ENCODE measurements at places on chromosomes 1 and 21.
A peak's percentile ranks its signal among the peaks of the same experiment; 100 is the strongest.

DNA sequence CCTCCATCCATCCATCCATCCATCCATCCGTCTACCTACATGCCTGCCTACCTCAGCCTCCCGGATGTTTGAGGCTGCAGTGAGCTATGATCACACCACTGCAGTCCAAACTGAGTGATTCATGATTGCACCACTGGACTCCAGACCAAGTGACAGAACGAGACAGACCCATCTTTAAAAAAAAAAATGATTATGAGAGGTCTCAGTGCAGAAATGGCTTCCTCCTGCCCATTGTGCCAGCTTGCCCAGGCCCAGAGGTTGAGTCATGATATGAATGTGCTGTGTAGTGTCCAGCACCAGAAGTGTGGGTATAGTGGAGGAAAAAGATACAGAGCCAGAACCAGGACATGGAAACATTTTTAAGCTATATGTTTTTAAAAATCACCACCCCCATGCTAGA, 149.9 kb downstream of the KIF26B start:
- no peak for DNase-seq

DNA sequence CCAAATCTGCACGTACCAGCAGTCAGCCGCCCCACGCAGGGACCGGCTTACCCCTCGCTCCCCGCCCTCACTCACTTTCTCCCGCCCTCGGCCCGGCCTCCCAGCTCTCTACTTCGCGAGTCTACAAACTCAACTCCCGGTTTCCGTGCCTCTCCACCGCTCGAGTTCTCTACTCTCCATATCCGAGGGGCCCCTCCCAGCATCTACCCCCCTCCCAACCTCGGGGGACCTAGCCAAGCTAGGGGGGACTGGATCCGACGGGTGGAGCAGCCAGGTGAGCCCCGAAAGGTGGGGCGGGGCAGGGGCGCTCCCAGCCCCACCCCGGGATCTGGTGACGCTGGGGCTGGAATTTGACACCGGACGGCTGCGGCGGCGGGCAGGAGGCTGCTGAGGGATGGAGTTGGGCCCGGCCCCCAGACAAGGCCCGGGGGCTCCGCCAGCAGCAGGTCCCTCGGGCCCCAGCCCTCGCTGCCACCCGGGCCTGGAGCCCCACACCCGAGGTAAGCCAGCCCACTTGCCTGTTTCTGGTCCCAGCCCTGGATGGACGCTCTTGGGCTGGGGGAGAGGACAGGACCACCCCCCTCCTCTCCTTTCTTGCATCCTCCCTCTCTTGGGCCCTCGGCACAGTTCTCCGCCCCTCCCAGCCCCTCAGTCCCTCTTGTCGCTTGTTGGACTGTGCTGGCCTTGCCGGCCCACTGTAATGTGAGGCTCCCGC, at the start of gene ARTN:
ARTN (plus strand) TSS at position 416 of the 715 bp plus-strand sequence. CDS start 1,856 bp downstream, outside the sequence.
- no peak for DNase-seq

DNA sequence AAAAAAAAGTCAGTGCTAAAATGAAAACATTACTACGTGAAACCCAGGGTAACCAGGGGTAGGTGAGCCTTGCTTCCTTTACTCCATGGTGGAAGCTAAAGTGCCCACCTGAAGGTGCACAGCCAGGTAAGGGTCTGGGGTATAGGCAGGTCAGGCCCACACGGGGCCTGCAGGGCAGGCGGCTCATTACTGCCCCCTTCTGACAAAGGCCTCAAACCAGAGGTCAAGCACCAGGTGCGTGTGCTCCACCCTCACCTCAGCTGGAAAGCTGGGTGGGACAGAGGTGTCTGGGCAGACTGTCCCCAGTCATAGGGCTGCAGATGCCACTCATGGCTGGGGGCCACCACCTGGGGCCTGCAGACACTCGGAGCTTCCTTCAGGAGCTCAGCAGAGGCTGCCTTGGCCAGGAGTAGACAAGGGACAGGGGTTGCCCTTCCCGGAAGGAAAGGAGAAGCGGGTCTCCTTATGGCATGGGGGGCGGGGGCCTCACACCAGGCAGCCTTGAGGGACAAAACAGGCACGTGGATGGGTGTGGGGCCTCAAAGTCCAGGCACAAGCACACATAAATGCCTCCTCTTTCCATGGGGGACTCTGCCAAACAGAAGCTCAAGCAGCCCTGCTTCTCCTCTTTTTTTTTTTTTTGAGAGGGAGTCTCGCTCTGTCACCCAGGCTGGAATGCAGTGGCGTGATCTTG, 36.2 kb downstream of the ACOT7 start:
- DNase-seq, result no peak

DNA sequence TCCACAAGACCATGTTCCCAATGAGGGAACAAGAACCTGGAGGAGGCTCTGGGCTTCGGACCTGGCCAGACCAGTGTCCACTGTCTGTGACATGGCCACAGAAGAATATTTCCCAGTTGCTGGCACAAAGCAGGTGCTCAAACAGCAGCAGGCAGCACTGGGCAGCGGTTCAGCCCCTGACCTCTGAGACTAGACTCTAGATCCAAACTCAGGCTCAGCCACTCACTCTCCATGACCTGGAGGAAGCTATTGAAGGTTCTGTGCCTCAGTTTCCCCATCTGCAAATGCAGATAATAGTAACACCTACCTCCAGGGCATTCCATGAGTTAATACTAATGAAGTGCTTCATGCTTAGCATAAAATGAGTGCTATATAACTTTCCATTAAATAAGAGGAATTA, 8.0 kb downstream of the TMPRSS2 start:
- DNase-seq, result no peak

GRCh38 chr1:157431751-157432150, 120.6 kb downstream of the FCRL5 start:
- DNase-seq, result no peak

- no peak for DNase-seq
These were observed 9.0 kb downstream of the FAM20B start for GRCh38 chr1:179034720-179035119.

DNA sequence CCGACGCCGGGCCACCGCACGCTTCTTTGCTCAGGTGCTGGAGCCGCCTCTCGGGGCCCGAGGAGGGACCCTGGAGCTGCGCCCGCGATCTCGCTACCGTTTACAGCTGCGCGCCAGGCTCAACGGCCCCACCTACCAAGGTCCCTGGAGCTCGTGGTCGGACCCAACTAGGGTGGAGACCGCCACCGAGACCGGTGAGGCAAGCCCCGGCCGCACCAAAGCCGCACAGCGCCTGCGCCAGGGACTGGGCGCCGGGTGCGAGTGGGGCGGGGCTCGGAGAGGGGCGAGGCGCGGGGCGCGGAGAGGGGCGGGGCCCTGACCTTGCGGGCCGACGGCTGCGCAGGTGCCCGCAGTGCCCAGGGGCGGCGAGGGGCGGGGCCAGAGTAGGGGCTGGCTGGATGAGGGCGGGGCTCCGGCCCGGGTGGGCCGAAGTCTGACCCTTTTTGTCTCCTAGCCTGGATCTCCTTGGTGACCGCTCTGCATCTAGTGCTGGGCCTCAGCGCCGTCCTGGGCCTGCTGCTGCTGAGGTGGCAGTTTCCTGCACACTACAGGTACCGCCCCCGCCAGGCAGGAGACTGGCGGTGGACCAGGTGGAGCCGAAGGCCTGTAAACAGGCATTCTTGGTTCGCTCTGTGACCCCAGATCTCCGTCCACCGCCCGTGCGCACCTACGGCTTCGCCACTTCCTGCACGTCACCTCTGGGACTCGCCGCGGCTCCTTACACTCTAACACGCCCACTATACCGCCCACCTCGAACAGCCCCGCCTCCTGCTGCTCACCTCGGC, 9.8 kb upstream of the CDC20 start:
- peak; percentile 34 for DNase-seq

GRCh38 chr1:209569455-209570207, 13.9 kb upstream of the CAMK1G start:
- DNase-seq, result peak; percentile 65

DNA sequence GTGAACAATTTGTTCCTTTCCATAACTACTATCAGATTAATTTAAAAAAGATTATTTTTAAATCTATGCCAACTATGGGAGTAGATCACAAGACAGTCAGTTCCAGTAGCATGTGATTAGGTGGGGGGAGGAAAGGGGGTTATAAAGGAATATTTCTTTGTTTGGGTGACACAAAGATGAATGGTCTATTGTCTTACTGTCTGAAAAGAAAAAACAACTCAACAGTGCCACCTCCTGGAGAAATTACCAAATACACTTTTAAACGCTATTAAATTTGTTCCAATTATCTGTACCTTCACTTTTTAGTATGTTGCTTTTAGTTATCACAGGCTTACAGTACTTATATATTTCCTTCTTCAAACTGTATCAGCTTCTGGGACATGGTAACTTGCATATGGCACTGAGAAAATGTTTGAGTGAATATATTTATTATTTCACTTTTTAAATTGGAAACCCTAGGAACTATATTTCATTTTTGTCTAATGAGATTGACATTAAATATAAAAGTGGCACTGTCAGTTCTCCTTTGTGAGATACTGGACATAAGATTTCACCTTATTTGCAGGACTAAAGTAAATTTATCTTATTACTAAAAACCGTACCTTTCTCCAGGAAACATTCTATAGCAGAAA, 1.7 kb upstream of the SORT1 start:
- no peak for DNase-seq

- DNase-seq, result no peak
These were observed 88.1 kb upstream of the ATP1A1 start for GRCh38 chr1:116284819-116285390.

- DNase-seq, result no peak
These were observed 7.8 kb downstream of the GLIS1 start for GRCh38 chr1:53731043-53731600.

GRCh38 chr1:116990612-116991151, 10.9 kb upstream of the CD101 start:
- DNase-seq, result no peak
